ENCODE measurements at places on chromosomes 12 and 14.

GRCh38 chr12:12995088-12995487 lies 5.0 kb downstream of the HEBP1 start:
- DNase-seq, result no peak

DNA sequence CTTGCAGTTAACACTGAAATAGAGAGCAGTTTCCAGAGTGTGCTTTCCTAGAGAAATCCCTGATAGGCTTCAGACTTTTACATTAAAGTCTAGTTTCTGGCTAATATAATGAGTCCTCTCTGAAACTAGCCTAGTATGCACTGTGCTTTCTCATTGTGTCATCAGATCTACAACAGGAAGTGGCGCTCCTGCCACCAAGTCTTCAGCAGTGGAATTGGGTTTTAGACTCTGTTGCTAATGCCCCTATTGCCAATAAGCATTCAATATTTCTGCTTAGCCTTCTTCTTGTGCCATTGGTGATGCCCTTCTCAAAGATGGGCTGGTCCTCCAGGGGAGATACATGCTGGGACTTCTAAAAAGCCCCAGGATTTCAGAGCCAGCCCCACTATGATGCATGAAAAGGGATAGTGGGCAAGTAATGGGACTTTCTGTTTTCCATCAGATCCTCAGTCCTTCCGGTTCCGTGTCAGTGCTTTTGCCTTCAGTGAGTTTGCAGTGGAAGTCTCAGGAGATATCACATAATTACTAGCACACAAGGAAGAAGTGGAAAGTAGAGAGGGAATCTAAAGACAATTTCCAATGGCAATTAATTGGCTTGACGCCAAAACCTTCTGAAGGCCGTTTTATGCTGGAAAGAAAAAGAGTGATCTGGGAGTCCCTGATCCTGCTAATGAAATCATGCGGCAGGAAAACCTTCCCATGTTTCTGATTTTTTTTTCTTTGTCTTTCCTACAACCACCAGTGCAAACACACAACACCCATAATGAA lies 50.0 kb downstream of the SSPN start:
- no peak for DNase-seq

DNA sequence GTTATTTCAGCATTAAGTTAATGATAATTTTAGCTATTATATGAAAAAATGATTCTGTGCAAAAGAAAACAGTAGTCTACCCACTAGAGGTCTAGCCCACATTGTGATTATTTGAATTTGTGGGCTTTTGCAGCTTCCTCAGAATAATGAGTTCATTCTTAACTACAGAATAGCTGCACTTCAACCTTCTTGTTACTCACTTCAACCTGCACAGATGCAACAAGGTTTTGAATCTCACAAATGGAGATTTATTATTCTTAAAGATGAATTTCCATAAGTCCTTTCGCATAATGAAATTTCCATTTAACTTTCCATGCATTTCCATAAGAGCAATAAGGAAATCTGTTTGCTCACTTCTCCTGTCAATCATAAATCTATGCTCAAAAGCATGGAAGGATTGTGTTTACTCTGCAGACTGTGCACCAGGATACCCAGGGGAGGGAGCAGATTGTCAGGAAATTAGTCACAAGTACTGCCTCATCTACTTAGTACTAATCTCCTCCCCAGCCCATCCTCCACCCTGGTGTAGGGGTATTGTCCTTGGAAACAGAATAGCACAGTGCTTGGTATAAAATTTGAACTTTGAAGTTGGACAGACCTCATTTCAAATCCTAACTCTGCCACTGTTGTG lies 24.1 kb downstream of the PTGER2 start:
- DNase-seq, result peak; percentile 41

DNA sequence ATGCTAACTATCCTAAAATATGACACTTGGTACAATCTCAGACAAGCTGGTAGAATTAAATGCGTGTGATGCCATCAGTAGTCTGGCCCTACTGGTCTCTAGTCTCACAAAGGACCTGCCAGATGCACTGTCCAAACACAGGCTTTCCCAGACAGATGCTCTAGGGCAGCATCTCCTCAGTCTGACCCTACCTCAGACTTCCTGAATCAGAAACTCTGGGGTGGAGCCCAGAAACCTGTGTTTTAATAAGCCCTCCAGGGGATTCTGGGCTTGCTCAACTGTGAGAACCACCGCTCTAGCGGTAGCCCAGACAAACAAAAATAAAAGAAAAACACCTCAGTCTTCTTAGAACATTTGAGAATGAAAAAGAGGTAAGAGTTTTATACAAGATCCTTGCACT lies 48.0 kb downstream of the BDKRB1 start:
- no peak for DNase-seq

GRCh38 chr12:132279184-132279889 lies 50.1 kb downstream of the GALNT9 start:
- no peak for DNase-seq

DNA sequence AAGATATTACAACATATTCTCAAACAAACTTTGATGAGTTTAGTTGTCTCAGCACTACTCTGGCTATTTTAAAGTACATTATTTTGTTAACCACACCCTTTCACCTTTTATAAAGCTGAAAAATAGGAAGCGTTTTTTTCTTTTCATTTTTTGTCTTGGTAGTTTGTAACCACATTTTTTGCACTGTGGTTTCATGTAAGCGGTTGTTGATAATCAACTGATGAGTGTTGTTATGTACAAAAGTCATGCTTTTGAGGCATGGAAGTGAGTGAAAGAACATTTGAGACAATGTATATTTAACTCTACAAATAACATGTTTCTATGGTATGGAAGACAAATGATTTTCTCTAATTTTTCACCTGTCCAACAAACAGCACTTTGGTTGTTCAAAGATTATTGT lies 52.1 kb upstream of the ATP2B1 start:
- no peak for DNase-seq

DNA sequence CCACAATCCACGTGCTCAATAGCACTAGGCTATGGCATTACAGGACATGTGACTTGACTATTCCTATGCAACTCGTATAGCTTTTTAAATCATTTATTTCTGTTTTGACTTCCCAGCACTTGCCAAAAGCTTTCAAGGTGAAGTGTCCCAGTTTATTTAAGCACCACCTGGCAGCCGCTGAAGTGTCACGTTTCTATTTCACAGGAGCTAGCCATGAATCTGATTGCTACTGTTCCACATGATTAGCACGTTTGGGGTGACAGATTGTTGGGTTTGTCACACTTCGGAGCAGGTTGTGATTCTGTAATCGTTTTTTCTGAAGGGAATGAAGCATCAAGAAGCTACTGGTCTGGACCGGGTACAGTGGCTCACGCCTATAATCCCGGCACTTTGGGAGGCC lies 39.9 kb upstream of the BICDL1 start:
- DNase-seq, result no peak

DNA sequence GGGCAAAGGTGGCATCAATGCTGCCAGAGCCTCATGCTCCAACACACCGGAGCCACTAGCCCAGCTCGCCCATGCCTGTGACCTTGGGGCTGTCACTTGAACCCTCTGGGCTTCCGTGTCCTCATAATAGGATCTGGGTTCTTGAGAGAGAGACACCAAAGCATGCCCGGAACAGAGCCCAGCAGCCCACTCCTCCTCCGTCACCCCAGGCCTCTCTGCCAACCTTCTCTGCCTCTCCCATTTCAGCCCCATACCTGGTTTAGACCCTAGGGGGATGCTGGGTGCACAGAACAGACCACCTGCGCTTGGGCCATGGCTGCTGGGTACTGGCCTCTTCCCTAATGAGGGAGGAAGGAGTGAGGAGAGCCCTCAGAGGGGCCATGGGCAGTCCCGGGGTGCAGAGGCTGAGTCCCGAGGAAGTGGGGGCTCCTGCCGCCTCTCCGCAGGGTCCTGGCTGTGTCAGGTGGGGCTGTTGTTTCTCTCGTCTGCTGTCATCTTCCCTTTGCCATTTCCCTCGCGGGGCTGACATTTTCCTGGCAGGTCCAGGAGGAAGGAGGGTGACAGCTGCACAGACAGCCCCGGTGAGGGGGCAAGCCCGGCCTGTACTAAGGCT lies 172.4 kb upstream of the RTL1 start:
- DNase-seq, result no peak

DNA sequence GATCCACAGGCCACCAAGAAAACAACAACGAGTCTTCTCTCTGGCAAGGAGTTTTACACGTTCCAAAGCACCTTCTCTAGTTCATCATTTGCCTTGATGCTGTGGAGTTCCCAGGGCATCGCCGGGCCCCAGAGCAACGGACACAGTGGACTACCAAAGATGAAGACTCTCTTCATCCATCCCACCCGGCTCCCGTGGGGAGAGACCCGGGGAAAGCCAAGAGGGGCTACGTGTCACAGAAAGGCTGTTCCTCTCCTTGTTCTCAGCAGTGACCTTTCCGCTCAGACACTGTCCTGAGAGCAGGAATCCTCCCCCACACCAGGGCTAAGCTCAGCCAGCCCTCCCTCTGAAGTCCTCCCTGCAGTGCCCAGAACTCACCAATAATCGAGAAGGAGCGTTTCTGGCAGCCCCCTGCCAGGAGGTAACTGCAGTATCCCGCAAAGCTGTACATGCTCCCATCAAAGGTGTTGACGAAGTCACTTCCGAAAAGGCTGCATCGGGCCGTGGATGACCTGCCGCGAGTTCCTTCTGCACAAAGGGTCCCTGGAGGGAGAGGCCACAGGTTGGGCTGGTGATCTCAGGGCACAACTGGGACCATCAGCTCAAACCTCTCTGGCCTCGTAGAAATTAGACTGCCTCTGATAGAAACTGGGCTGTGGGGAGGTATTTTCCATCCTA lies 3.5 kb downstream of the VWF start:
- no peak for DNase-seq

- DNase-seq, result no peak
Measured at GRCh38 chr14:102525929-102526497, 16.4 kb upstream of the ANKRD9 start.

DNA sequence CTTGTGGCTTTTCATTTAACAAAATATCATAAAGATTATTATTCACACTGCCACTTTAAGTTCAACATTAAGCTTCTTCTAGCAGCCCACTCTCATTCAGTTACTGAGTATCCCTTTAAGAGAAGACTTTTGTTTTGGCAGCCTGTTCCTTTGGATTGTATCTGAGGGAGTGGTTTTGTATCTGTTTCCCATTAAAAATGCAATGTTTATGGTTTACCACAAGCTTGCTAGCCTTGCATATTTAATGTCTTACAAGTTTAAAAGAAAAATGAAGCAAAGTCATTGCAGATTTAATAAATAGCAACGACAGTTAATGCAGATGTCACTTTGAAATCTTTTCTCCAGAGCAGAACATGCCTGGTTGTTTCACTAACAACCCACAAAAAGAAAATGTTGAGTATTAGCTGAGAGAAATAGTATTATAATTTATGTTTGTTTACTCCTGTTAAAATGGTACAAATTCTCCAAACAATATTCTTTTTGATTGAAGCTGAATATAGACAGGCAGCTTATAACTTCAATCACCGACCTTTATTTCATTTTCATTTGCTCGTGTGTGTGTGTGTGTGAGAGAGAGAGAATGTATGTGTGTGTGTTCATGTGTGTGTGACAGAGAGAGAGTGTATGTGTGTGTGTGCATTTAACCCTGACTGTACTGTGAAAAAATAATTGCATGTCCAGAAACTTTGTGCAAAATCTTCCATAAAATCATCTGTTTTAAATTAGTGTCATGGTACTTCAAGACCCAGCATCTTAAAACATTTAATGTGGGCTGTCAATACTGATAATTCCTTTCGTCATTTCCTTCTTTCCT lies 1.8 kb downstream of the DCN start:
- DNase-seq, result no peak

- no peak for DNase-seq
Measured at GRCh38 chr12:79624378-79624777, 66.4 kb downstream of the PAWR start.

- no peak for DNase-seq
Measured at GRCh38 chr14:91649930-91650329, 82.0 kb downstream of the CATSPERB start.

- DNase-seq, result no peak
Measured at GRCh38 chr14:69303086-69303485, 43.1 kb downstream of the GALNT16 start.

DNA sequence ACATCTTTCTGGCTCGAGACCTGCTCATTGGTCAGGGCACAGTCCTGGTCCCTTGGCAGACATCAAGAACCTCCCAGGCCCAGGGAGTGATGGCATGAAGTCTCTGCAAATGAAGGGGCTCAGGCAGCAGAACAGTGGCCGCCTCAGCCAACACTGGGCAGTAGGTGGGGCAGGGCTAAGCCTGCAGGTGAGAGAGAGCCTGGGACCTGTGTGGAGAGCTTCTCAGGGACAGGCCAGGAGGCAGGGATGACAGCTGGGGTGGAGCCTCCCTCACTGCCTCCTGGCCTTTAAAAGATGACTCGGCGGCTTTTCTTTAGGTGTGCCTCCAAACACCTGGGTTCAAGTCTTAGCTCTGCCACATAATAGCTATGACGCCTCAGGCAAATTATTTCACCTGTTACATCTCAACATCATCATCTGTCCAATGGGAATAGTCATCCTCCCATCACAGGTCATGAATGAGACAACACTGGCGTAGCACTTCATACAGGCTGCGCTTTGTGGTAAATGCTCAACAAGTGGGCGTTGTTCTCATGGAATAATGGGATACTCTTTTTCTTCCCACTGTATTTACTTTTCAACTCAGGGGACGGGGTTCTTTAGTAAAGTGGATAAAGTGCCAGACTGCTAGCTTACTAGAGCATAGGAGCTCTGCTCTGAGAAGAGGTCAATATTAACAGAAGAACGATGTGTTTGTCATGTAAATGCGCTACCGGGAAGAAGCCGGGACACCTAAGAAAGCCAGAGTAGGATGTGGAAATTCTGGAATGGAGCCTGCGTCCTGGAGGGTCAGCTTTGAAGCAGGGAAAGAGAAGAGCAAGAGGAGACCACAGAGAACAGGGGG lies 277.4 kb downstream of the FOXN3 start:
- no peak for DNase-seq

DNA sequence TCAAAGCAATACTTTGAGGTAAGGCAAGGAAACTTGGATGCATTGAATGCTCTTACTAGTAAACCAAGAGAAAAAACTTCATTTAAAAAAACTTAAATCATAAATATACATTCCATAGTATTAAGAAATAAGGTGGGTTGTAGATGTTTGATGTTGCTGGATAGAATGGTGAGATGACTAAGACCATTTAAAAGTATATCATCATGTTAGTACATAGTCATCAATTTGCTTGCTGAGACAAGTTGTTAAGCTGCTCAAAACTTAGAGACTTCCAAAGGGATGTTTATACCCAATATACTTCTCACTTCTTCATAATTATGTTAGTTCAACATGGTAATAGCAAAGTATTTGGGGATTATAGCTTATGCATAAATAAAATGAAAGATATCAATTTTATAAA lies 675.5 kb upstream of the MGAT4C start:
- DNase-seq, result no peak

Measured in bone marrow (tissue), 2 donors.